Suprapubic skin (tissue), 4 donors: ENCODE measurements at places on chromosomes 16 and 17.

DNA sequence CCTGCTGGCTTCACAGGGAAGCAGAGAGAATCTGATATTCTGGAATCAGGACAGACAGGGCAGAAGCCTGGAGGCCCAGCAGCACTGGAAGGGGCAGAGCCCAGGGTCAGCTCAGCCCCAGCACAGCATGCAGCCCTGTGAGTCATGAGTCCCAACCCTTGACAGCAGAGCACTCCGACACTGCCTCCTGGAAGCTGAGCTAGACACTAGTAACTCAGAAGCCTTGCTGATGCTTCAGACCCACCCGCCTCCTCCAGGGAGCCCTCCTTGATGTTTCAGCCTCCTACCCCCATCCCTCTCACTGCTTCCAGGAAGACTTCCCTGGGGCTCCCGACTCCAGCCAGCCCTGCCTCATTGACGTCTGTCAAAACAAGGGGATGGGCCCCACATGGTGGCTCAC lies 6.9 kb downstream of the CAMKK1 start:
- H3K4me3 ChIP-seq: no peak overlapping the region
- no peak overlapping the region for H3K27ac ChIP-seq
- no peaks in the 10 kb centered on the region for H3K27me3 ChIP-seq
- DNase-seq: no peak
- H3K4me1 ChIP-seq: peaks cover 59% of the 10 kb centered on the region

DNA sequence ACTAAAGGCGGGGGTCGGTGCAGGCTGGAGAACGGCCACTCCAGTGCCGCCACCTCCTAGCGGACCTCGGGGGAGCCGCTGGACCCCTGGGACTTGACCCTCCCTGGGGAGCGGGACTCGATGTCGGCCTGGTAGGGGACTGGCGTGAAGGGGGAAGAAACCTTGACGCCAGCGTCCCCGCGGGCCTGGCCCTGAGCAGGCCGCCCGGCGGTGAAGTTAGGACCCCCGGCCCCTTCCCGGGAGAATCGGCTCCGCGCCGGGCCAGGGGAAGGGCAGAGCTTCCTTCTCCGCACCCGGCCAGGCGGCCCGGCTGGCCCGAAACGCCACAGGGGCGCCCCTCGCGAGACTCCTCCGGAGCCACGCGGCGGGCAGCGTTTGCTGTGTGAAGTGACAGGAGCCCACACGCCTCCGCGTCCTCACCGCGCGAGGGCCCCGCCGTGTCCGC lies 389 bp downstream of the DUS1L start:
- peaks cover 38% of the 10 kb centered on the region for H3K4me1 ChIP-seq
- peak overlapping the region; percentile 96 for H3K4me3 ChIP-seq

GRCh38 chr16:23306199-23307100 lies 4.3 kb downstream of the SCNN1B start:
- no peak overlapping the region for H3K27ac ChIP-seq
- H3K4me1 ChIP-seq: peaks cover 8% of the 10 kb centered on the region
- no peak overlapping the region for H3K4me3 ChIP-seq

- H3K27me3 ChIP-seq: no peaks in the 10 kb centered on the region
- H3K36me3 ChIP-seq: peaks cover 18% of the 10 kb centered on the region
- H3K4me1 ChIP-seq: peaks cover 59% of the 10 kb centered on the region
- DNase-seq: no peak
- peak overlapping the region; percentile 89 for H3K27ac ChIP-seq
These were observed 598 bp downstream of the INPP5K start for GRCh38 chr17:1515640-1516387.

GRCh38 chr16:2913603-2914002 lies 1.9 kb downstream of the FLYWCH1 start:
- H3K27ac ChIP-seq: no peak overlapping the region
- no peaks in the 10 kb centered on the region for H3K27me3 ChIP-seq
- no peak overlapping the region for H3K4me3 ChIP-seq

GRCh38 chr16:22297871-22298733 lies 893 bp downstream of the POLR3E start:
- H3K4me3 ChIP-seq: peak overlapping the region; percentile 89
- no peaks in the 10 kb centered on the region for H3K27me3 ChIP-seq
- peaks cover 47% of the 10 kb centered on the region for H3K4me1 ChIP-seq
- no peak for DNase-seq
- peaks cover 5% of the 10 kb centered on the region for H3K36me3 ChIP-seq

DNA sequence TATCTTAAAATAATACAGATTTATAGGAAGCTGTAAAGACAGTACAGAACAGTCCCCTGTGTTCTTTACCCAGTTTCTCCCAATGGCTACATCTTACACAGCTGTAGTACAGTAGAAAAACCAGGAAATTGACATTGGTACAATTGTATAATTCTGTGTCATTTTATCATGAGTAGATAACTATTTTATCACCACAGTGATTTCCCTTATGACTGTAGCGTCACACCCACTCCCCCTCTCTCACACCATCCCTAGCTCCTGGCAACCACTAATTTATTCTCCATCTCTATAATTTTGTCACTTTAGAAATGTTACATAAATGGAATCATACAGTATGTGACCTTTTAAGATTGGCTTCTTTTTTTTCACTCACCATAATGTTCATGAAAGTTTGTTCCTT lies 30.9 kb downstream of the CLTC start:
- peaks cover 3% of the 10 kb centered on the region for H3K4me1 ChIP-seq
- no peak overlapping the region for H3K27ac ChIP-seq
- H3K27me3 ChIP-seq: no peaks in the 10 kb centered on the region
- no peak for DNase-seq

- DNase-seq: no peak
- peak overlapping the region; percentile 100 for H3K27ac ChIP-seq
- H3K4me1 ChIP-seq: peaks cover 41% of the 10 kb centered on the region
- peaks cover 2% of the 10 kb centered on the region for H3K36me3 ChIP-seq
- H3K4me3 ChIP-seq: peak overlapping the region; percentile 92
- H3K27me3 ChIP-seq: no peaks in the 10 kb centered on the region
These were observed 1.0 kb upstream of the HEXIM2 start for GRCh38 chr17:45160447-45161287.

GRCh38 chr16:1818873-1819525 lies 7.6 kb downstream of the HAGH start:
- H3K4me1 ChIP-seq: no peaks in the 10 kb centered on the region
- no peaks in the 10 kb centered on the region for H3K27me3 ChIP-seq
- peaks cover 73% of the 10 kb centered on the region for H3K36me3 ChIP-seq
- H3K4me3 ChIP-seq: no peak overlapping the region
- H3K27ac ChIP-seq: no peak overlapping the region

GRCh38 chr17:68387435-68388218 lies 69.7 kb downstream of the WIPI1 start:
- no peak overlapping the region for H3K4me3 ChIP-seq
- H3K36me3 ChIP-seq: no peaks in the 10 kb centered on the region
- no peaks in the 10 kb centered on the region for H3K27me3 ChIP-seq
- no peak for DNase-seq
- H3K4me1 ChIP-seq: peaks cover 19% of the 10 kb centered on the region

DNA sequence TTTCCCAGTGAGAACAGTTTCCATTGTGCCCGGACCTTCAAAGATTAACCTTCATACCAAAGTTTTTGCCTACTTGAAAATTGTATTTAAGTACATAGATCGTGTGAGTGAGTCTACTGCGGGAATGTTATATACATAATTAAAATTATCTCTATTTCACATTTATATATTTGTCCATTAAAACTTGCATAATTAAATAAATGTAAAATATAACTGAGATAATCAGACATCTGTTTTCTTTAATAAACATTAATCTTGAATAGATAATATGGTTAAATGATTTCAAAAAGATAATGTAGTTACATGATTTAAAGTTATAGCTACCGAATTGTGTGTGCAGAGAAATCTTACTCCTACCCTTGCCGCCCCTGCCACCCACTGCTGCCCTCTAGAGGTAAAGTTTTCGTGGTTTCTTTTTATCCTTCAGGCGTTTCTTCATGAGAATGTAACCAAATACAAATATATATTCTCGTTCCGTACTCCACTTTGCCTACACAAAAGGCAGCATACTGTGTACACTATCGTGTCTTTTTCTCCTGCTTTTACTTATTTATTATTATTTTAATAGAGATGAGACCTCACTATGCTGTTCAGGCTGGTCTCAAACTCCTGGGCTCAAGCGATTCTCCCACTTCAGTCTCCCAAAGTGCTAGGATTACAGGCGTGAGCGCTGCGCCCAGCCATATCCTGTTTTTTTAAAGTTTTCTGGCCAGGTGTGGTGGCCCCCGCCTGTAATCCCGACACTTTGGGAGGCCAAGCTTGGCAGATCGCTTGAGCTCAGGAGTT lies 35.6 kb downstream of the RPA1 start:
- H3K27ac ChIP-seq: no peak overlapping the region
- DNase-seq: no peak
- H3K4me3 ChIP-seq: no peak overlapping the region
- no peaks in the 10 kb centered on the region for H3K27me3 ChIP-seq

DNA sequence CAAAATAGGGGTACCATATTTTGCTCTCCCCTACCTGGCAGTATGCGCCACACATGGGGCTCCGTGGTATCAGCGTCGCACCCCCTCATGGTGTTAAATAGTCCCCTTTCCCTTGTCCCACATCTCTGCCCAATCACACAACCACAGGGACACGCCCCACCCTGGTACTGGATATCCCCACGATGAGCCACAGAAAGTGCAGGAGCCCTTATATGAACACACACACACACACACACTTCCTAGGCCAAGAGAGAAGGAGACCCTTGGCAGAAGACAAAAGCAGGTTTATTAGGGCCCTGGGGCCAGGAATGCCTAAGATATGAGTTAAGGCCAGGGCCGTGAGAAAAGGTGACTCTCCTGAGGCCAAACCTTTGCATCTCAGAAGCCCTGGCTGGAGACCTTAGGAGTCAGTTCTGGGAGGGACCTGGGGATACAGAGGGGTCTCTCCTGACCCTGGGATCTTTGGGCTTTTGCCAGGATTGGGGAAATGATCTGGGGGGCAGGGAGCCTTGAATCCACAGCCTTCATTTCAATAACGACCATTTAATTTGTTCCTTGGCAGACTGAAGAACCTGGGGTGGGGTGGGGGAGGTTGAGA lies 11.6 kb downstream of the COPZ2 start:
- peak overlapping the region; percentile 80 for H3K27ac ChIP-seq
- H3K36me3 ChIP-seq: no peaks in the 10 kb centered on the region
- peak overlapping the region; percentile 51 for H3K4me3 ChIP-seq
- no peaks in the 10 kb centered on the region for H3K27me3 ChIP-seq
- peaks cover 63% of the 10 kb centered on the region for H3K4me1 ChIP-seq
- no peak for DNase-seq
